ENCODE measurements at places on chromosomes 7 and 10. TPM values are rescaled to one million over a fixed set of nuclear protein-coding genes. Genes with fewer than 3 reads are reported as not detected.

Gene NEBL
- 4.3 TPM for total RNA-seq

Gene ITIH5
- 0.09 TPM for total RNA-seq

Gene HACD1
- 18.4 TPM for total RNA-seq

- no peak for DNase-seq
Measured at GRCh38 chr7:133015888-133016287, 66.0 kb downstream of the CHCHD3 start.

GRCh38 chr7:103811997-103812396 is 177.5 kb downstream of the RELN start:
- DNase-seq, result no peak

- DNase-seq, result no peak
Measured at GRCh38 chr10:71214641-71215559, 2.5 kb downstream of the UNC5B start.

- DNase-seq, result peak; percentile 80
Measured at GRCh38 chr7:29839302-29839701, 33.0 kb downstream of the WIPF3 start.

- DNase-seq, result no peak
Measured at GRCh38 chr7:151585744-151586393, 66.2 kb upstream of the RHEB start.

- no peak for DNase-seq
Measured at GRCh38 chr7:131554880-131555516, 1.4 kb downstream of the PODXL start.

Data from fibroblast of the aortic adventitia (primary cell).